Activated CD4-positive, CD25-positive, alpha-beta regulatory T cell treated with anti-CD3 and anti-CD28 coated beads, Interleukin-2, amount 50 U/mL, for 16 hours (primary cell): ENCODE measurements at places on chromosomes 3 and 15.

- DNase-seq, result no peak
These were observed 79.5 kb upstream of the FGF7 start for GRCh38 chr15:49343546-49343945.

DNA sequence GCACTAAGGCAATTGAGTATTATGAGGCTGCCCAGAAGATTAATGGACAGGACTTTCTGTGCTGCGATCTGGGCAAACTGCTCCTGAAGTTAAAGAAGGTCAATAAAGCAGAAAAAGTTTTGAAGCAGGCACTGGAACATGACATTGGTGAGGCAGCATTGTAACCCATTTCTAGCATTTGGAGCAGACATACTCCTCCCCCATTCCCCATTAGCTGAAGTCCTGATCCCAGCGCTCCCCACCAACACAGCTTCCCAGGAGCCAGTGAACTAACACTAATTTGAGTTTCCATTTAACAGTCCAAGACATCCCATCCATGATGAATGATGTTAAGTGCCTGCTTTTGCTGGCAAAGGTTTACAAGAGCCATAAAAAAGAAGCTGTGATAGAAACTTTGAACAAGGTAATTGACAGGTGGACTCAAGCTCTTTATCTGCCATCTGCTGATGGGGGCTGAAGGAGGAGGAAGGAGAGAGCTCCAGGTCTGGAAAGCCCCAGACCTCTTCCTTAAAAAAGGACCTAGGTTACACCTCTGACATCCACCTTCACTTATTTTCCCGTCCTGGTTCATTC lies 22.6 kb downstream of the CSRNP1 start:
- DNase-seq, result no peak

- DNase-seq, result no peak
These were observed 7.8 kb upstream of the NRROS start for GRCh38 chr3:196631682-196632045.

GRCh38 chr3:179181993-179182551 lies 33.9 kb downstream of the PIK3CA start:
- DNase-seq, result no peak

GRCh38 chr3:160257606-160258005 lies 32.4 kb downstream of the C3orf80 start:
- no peak for DNase-seq

DNA sequence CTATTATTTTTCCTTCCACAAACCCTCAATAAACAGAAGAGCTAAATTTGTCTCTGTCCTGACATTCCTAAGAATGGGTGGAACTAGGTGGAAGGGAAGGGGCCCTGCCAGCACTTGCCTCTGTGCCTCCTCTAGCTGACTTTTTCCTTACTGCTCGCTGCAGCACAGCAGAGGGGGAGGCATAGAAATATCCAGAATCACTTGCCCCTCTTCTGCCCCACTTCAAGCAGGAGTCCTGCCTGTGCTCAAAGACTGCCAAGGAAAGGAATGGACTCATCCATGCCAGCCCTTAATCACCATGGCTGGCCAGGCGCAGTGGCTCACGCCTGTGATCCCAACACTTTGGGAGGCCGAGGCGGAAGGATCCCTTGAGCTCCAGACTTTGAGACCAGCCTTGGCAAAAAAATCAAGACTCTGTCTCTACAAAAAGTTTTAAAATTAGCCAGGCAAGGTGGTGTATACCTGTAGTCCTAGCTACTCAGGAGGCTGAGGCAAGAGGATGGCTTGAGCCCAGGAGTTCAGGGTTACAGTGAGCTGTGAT lies 51.8 kb downstream of the ADCY5 start:
- DNase-seq, result no peak

- no peak for DNase-seq
These were observed 113.3 kb downstream of the TBC1D2B start for GRCh38 chr15:77964193-77964592.

GRCh38 chr15:55289746-55290527 lies at the start of gene RAB27A:
Gene RAB27A (minus strand): TSS chr15:55289813. CDS start chr15:55234934, 54,879 bp downstream.
- peak; percentile 51 for DNase-seq

DNA sequence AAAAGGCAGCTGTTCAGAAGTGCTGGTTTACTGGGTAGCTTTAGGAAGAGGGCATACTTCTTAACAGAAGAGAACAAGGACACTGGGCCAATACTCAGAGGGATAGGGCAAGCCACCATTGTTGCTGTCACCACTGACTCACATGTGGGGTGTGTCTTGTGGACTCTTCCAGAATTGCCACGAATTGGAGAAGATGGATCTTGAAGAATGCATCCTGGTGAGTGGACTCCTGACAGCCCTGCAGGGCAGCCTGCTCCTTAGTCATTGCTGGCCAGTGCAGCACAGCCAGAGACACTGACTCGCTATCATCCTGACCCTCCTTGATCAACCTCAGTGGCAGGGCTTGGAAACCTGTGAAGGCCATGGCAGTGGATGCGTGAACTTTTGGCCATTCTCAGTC lies 62.3 kb downstream of the UBP1 start:
- DNase-seq, result no peak

DNA sequence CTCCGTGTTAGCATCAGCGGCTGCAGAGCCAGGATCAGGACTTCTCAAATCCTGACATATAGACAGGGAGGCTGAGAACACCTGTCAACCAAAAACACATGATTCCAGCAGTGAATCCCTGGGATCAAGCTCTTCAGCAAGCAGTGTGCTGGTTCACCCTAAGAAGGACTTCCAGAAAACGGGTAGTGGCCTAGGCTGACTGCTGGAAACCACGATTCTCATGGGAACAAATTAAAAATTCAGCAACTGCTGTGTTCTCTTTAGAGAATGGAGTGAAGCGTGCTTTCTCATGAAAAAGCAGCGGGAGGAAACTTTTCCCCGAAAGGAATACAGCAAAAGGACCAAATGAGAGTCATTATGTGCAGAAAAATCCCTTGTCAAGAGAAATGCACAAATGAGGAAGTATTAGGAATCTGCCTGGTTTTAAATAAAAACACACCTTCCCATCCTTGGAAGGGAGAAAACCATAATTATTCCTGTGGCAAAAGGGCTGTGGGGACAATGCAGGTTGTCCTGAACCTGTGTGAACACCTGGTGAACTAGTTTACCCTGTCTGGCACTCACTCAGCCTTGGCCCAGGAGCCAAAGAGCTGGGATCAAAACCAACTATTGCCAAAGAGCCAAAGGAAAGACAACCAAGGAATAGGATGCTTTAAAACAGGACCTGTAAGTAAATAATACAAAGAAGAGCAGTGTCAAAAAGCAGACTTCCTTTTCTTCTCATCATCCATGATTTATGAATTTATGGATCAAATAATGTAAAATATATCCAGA lies 13.4 kb downstream of the IL12A start:
- DNase-seq, result no peak

GRCh38 chr15:32706704-32707103 lies 11.1 kb upstream of the GREM1 start:
- no peak for DNase-seq

DNA sequence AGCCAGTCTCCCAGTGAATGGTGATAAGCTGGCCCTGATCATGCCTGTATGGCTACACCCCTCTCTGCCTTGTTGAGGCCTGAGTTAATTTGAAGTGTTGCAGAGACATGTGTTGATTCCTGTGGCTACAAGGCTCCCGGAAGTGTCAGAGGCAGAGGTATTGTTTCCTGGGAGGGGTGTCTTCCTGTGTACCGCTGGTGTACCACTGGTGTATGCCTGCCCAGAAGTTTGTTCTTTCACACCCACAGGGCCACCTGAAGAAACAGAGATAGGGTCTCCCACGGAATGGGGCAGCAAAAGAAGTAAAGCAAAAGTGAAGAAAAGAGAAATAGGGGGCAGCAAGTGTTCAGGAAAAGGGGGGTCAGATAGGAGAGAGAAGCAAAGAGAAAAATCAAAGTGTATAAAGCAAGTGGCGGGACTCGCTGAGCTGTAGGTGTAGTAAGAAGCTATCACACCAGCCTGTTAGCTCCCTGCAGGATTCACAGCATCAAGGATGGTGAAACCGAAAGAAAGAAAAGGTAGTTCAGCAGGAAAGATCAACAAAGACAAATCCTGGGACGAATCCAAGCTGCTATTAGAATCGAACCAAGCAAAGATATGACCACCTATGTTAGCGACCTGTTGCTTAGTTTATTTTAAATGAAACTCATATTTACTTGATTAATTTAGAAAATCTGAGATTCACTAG lies 36.6 kb upstream of the CD47 start:
- peak; percentile 28 for DNase-seq

DNA sequence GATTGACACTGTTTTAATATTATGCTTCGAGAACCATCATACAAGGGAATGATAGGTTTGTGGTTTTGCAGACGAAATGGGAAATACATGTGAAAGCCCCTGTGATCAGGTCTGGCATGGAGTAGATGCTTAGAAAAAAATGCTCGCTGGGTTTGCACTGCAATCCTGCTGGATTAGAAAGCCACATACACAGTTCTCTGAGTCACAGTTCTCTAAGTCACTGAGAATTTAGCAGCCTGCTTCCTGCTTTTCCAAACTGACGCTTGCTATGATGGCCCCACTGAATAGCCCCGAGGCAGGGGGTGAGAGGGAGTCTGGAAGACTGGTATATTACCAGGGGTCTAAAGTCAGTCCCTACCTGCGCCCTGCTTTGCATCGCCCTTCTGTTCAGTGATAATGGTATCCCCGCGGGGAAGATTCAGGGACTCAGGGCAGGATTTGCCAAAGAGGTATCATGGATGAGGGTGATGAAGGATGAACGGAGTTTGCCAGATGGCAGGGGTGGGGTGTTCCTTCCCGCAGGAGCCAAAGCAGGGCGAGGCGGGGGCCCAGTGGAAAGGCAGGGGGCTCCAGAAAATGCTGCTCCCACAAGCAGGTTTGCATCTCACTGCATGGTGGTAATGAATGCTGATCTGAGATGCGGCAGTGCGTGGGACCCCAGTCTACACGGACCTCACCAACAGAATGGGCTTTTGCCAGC lies 82.3 kb downstream of the IQSEC1 start:
- no peak for DNase-seq

GRCh38 chr3:115663414-115663813 lies 40.1 kb downstream of the GAP43 start:
- no peak for DNase-seq

DNA sequence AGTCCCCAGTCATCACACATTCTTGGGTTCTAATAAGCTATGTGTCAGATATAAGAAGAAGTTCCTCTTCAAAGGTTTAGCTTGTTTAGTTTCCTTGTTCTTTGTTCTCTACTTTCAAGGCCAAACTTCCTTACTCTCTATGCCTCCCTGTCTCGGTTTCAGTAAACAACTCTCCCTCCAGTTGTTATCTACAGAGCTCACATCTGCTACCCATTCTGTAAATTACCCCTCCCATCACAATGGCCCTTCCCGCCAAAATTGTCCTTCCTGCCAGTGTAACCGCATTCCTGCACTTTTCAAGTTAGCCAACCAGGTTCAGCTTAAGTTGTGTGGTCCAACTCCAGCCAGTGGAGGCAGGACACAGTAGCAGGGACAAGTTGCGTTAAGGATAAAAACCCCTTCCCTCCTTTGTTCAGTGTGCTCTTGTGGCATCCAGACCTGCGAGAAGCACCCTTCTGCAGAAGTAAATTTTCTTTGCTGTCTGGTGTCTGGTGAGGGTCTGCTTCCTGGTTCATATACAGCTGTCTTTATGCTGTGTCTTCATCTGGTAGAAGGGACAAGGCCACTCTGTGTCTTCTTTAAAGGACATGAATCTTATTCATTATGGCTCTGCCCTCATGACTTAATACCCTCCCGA lies 342.1 kb upstream of the GRM7 start:
- DNase-seq, result no peak

- no peak for DNase-seq
These were observed 98.9 kb downstream of the LRIG1 start for GRCh38 chr3:66401675-66402491.

DNA sequence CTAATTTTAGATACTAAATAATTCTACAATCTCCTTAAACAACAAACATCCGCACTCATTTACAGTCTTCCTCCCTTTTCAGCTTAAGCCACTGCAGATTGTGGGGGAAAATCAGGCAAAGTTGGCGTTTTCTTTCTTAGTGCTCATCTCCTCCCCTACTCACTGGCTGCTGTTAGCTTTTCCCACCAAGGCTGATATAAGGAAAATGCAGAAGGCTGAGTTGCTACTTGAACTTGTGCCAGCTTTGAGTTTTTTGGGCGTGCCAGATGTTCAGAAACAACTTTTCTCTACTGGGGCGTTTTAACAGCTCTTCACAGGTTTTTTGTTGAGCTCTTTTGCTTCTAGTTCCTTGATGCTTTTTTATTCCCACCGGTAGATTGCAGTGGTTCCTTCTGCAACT lies 222.0 kb downstream of the PYDC2 start:
- no peak for DNase-seq
